ENCODE measurements at places on chromosomes 7 and 10.

GRCh38 chr10:66625709-66626590 is 299.9 kb upstream of the LRRTM3 start:
- no peak for ATAC-seq

DNA sequence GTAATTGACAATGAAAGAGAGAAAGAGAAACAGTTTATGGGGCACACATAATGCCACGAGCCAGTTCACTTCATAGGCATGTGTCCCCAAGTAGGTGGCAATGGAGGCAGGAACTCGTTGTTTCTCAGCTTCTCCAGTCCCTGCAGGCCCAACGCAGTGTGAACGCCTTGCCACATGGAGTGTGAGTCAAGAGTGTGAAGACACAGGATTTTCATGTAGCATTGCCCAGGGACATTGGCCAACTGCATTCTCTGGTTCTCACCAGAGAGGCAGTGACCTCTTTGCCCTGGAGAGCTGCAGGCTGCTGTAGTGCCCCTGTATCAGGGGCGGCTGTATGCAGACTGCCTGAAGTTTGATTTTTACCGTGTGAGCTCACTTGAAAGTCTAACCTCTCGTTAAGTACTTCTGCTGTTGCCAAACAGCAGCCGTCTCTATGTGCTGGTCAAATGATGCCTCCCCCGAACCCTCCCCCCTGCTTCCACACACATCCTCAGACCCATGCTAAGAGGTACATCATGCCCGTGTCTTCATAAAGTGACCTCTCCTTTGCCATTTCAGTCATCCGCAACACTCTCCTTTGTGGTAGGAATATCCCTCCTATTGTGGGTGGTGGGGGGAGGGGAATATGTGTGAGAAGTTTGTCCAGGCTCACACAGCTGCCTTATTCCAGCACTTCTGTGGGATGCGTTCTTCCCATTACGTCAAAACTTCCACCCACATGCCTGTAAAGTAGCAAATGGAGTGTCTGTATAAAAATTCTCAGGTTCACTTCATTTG is 12.7 kb downstream of the LRRC18 start:
- ATAC-seq: no peak

GRCh38 chr10:69439350-69439739 is 11.9 kb upstream of the TSPAN15 start:
- no peak for ATAC-seq

- no peak for ATAC-seq
Observed at GRCh38 chr7:111727905-111728634, 165.8 kb upstream of the IMMP2L start.

GRCh38 chr10:76977046-76977445 is 660.6 kb downstream of the KCNMA1 start:
- ATAC-seq: no peak

GRCh38 chr7:151968357-151968756 is 12.1 kb downstream of the GALNTL5 start:
- ATAC-seq: no peak

GRCh38 chr10:131043039-131043691 is 268.4 kb downstream of the TCERG1L start:
- ATAC-seq: no peak

GRCh38 chr7:35336444-35336843 is 82.5 kb upstream of the TBX20 start:
- no peak for ATAC-seq

GRCh38 chr7:30594048-30594539 is 584 bp upstream of the GARS1 start:
- ATAC-seq: peak; percentile 9

GRCh38 chr7:35670856-35671569 is 23.9 kb downstream of the HERPUD2 start:
- ATAC-seq: no peak

DNA sequence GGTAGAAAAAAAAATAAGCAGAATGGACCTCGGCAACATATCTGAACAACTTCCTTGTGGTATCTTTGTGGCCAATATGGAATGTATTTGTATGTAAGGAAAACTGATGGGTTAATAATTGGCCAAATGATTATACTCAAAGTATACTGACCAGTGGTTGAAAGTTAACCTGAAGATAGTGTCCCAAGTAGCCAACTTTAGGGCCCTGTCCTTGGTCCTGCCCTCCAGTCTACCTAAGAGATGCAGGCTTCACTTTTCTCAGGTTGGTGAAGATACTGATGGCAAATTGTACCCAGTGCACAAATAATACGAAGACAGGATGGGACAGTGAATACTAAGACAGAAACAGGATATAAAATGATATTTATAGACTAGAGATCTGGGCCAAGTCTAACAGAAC is 109.2 kb downstream of the SORCS3 start:
- ATAC-seq: no peak

DNA sequence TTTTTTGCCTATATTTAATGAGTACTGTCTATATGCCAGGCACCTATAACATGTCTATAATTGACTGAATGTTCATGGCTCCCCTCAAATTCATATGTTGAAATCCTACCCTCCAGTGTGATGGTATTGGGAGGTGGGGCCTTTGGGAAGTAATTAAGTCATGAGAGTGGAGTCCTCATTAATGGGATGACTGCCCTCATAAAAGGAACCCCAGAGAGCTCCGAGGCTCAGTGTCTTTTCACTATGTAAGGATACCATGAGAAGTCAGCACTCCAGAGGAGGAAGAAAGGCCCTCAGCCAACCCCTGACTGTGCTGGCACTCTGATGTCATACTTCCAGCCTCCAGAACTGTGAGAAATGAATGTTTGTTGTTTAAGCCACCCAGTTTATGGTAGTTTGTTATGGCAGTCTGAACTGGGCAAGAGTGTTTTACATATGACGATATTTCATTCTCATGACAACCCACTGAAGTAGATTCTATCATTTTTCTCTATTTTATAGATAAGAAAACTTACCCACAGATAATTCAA is 61.1 kb upstream of the PCGF5 start:
- ATAC-seq: no peak

DNA sequence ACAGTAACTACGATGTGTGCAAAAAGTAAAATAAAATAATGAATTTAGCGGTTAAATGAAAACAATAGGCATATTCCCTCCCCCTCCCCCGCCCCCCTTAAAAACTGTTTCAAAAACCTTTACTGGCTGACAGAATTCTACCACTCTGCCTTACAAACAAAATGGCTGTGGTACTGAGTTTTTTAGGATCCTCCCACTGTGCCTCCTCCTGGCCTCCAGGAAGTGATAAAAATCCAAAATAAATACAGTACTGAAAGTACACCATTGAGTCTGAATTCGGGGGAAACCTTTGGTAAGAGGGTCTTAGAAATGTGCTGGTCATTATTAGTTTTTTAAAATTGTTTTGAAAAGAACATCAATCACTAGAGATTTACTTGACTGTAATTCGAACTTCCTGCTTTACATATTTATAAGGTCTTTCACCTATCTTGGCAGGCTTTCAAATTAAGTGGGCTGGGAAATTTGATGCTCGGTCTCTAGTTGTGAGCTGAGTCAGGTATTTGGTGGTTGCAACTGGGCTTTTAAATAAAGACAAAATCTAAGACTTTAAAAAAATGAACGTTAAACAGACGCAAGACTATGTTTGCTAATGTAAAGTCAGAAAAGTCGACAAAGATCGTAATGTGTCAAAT is 32.5 kb upstream of the EPC1 start:
- ATAC-seq: peak; percentile 15

DNA sequence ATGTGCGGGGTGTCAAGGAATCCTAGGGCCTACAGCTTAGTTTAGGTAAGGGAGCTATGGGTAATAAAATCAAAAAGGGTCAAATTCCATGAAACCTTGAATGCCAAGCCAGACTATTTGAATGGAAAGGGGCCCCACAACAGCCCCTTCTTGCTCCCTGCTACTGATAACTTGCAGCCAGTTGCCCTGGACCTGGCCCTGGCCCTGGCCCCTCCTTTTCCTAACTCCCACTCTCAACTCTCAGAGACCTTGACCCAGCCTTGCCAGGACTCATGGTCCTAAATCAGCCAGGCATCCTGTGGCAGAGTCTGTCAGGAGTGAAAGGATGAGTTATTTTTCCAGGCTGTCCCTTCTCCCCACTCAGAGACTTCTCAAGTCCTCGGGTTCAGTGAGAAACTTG is 5.9 kb downstream of the KCNIP2 start:
- ATAC-seq: no peak

DNA sequence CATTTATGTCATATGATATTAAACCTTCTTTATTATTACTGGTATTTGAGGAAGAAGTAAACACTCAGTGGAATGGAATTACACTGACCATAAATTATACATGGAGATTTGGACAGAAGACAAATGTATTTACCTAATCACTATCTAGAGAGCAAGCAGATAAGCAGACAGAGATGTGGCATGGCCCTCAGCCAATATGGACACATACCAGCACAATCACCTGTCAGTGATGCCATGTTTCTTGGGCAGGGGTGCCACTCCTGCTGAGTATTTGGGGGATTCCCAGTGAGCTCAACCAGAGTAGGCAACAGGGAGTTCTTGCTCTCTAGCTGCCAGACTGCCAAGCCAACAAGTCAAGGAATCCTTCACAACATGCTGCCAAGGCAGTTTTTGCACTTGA is 866.3 kb upstream of the LRRN3 start:
- no peak for ATAC-seq

DNA sequence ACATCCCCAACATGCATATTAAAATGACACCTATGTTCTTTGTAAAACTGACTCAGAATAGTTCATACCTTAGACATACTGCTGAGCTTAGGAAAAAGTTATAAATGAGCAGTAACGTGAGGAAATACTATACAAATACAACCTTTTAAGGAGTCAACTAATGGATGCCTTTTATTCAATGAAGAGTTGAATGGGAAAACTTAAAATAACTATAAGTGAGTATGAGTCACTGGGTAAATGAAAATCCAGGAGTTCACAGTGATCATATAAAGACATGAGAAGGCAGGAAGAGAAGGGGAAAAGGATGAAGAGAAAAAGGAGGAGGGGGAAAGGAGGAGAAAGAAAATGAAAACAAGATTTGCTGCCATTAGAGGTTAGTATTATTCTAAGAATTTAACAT is 157.8 kb upstream of the PCDH15 start:
- no peak for ATAC-seq

DNA sequence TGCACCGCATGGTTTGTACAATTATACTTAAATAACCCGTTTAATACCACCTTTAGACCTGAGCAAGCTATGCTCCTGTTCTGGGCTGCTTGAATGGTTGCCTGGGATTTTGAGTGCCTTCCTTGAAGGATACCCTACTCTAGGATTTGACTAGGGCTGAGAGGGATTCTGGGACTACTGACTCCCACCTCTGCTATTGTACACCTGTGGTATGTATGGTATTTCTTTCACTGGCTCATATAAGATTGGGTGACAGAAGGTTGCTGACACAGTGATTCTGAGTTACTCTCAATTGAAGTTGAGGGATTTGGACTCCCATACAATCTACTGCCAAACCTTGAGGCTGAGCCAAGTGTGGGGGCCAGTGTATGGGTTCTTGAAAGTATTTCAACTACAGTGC is 494.4 kb upstream of the SEMA3D start:
- no peak for ATAC-seq

DNA sequence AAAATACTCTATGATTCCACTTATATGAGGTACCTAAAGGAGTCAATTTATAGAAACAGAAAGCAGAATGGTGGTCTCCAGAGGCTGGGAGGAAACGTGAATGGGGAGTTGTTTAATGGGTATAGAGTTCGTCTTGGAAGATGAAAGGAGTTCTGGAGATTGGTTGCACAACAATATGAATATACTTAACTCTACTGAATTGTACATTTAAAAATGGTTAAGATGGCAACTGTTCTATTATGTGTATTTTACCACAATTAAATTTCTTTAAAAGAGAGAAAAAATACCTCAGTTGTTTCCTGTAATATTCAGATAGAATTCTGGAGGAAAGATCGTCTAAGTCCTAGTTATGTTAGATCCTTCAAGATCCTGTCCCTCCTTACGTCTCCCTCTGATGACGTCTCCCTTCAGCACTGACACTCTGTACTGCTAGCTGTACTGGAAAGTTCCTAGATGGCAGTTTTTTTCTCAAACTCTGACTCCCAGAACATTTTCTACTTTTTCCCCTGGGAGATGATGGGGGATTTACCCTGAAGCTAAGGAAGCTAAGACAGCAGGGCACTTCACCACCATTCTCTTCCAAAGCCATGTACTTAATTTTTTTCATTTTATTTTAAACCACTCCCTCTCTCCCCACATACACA is 53.2 kb upstream of the CAV2 start:
- no peak for ATAC-seq

DNA sequence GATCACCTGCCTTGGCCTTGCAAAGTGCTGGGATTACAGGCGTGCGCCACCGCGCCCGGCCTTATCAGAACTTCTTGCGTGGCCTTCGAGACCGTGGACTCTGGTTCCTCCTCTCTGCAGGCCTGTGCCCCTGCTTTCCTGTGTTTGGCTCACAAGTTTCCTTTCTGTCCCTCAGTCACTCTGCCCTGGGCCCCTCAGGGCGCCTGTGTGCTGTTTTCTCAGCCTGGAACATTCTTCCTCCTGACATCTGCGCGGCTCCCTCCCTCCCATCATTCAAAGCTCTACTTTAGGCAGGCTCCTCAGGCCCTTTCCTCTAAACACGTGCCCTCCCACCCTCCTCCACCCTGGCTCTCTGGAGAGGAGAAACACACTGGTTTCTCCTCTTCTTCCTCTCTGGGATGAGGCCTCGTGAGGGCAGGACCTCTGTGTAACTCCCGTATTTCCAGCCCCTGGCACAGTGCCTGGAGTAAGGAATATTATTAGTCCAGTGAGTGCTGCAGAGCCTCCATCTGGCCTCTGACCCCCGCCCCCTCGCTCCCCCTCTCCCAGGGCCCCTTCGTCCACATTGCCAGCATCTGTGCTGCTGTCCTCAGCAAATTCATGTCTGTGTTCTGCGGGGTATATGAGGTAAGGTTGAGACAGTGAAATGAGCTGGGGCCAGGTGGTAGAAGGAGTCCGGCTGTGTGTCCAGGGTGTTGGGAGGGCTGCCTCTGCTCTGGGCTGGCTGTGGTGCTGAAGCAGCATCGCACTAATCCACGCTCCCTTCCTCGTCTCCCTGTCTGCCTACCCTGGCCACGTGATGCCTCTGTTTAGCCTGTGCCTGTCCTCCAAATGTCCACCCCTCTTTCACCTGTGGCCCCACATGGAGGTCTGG is 7.1 kb downstream of the CLCN1 start:
- ATAC-seq: no peak
